ENCODE measurements at places on chromosomes 1 and 21. TPM values are rescaled to one million over a fixed set of nuclear protein-coding genes. Genes with fewer than 3 reads are reported as not detected.

Gene TNFRSF1B
- total RNA-seq = 16.8 TPM

Gene PSEN2
- total RNA-seq = 21.7 TPM

Gene RAP1GAP
- total RNA-seq = 10.8 TPM

Gene CELSR2
- 3.9 TPM for total RNA-seq

Gene PIGR
- 23.3 TPM for total RNA-seq

Gene CFHR4
- total RNA-seq = 97.9 TPM
